ENCODE measurements at places on chromosomes 12 and 14.

- peak; percentile 41 for DNase-seq
Observed at GRCh38 chr12:54935235-54935951, 49.2 kb downstream of the TESPA1 start.

DNA sequence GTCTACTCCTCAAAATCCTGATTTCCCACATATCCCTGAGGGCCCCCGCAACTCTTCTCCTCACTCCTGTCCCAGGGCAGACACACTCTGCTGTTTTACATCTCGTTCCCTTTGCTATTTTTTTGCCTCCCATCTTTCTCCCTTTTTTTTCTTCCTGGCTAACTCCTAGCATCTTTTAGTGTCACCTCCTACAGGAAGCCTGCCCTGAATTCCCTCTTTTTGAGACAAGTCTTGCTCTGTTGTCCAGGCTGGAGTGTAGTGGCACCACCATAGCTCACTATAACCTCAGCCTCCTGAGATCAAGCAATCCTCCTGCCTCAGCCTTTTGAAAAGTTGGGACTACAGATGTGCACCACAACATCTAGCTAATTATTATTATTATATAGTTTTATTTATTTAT lies 13.3 kb downstream of the MORN3 start:
- DNase-seq: no peak

- DNase-seq: no peak
Observed at GRCh38 chr12:90970471-90970870, 15.5 kb upstream of the CCER1 start.

- DNase-seq: no peak
Observed at GRCh38 chr12:106106892-106107291, 31.9 kb downstream of the NUAK1 start.

DNA sequence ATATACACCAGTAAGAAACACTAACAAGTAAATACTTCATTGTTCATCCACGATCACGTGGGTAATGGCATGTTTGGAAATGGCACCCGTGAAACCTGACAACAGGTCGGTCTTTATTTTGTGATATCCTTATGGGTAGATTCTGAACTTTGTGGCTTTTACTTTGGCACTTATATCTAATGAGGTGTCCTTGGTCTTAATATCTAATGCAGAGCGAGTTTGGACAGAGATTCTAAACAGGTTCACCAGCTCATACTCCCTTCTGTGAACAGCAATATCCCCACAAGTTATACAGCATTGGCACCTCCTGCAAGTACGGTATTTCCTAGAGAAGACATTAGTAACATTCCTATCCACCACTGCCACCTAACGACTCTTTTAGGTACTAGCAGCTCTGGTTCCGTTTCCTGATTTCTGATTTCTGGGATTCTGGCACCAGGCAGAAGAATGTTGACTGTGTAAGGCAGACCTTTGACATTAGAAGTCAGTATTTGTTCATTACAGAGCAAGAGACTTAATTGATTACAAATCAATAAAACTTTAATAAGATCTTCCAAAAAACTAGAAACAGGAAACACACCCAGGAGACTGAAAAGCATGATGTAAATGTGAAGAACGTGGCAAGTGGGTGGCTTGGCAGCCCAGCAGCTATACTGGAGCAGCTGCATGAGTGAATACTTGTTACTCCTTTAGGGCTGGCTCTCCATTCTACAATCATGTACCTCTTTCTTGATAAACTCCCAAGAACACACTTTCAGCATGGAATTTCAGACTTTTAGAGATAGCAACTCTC lies 2.5 kb downstream of the ANG start:
- peak; percentile 85 for DNase-seq

DNA sequence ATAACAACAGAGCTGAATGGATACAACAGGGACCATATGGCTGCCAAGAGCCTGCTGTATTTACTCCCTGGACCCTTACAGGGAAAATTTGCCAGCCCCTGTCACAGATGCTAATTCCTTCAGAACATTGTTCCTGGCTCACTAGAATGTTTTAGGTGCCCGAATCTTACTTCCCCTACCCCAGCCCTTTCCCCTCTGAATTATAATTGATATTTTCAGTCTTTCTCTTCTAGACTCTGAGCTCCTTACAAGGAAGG lies 235.3 kb downstream of the KSR2 start:
- no peak for DNase-seq

- DNase-seq: no peak
Observed at GRCh38 chr12:71158361-71158882, 623 bp upstream of the TSPAN8 start.

Data from KBM-7 (cell line).